ENCODE measurements at places on chromosomes 2 and 18.

GRCh38 chr2:86301009-86301408 is 36.4 kb downstream of the REEP1 start:
- DNase-seq, result no peak

- DNase-seq, result no peak
Measured at GRCh38 chr2:226983895-226984749, 148.3 kb downstream of the RHBDD1 start.

DNA sequence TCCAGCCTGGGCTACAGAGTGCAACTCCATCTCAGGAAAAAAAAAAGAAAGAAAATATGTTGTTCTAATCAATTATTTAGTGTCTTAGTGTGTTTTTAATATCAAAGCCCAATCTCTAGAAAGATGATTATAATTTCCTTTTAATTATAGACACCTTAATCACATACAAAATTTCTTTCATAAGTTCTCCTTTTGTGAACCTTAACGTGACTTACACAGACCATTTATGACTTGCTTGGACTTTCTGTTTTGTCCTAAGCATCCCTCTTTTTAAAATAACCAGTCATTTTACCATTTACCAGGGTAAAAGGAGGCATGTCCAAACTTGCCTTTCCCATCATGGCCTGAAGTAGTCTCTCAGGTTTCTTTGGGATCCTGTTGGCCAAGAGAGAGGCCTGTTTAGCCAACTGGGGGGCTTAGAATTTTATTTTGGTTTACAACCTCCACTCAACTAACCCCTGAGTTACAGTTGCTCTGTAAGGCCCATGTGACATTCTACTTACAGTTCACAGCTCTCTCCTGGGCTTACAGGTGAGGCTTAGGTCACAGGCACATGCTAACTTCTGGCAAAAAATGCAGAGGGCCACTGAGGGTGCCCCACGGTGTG is 23.9 kb upstream of the GPR155 start:
- no peak for DNase-seq

GRCh38 chr18:58674863-58675472 is 3.7 kb downstream of the MALT1 start:
- no peak for DNase-seq

DNA sequence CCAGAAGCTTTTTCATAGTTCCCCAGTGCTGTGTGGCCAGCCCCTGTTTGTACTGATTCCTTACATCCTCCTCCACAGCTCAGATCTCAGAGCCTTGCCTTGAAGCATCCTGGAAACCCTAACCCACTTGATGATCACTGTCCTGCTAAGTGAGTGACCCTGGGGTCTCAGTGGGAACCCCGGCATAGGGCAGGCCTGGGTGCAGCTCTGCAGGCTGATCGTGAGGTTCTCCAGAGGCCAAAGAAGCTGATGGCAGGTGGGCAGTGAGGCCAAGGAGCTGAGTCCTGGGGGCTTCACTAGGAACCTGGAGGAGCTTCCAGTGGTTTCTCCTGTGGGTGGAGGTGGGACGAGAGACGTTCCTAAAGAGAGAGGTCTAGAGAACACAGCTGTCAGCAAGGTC is 47.4 kb upstream of the BIN1 start:
- DNase-seq, result no peak

DNA sequence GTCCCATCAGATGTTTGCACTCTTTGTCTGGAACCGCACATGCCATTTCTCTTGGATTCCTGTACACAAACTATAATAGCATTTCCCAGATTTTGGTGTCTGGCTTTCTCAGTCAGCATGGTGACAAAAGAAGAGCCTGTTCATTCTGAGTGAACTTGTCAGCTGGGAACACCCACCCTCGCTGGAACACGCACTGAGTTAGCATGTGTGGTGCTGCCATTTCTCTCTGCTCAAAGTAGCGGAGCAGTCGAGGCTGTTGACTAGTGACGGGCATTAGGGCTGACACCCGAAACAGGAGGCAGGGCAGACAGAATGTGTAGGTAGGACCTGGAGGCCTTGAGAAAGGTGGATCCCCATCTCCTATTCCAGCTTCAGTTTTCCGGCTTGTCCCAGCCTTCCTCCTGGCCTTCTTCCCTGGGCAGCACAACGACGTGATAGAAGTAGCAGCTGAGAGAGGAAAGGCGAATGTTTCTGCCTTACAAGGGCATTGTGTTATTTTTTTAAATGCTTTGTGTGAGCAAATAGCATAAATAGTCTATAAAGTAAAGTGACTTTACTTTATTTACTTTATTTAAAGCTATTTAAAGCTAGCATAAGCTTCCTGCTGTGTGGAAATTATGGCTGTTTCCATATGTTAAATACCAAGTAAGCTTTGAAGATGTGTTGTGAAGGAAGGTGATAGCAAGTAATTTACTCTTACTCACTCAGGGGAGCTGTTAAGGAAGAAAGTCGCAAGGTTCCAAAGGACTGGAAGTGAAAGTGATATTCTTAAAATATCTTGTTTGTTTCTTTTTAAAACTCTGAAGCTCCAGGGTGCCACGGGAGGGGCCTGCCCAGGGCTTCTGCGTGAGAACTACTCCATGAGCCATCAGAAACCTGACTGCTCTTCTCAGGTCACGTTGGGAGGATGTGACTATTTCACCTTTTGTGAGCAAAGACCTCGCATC is 272.6 kb downstream of the NEDD4L start:
- no peak for DNase-seq

- DNase-seq, result no peak
Measured at GRCh38 chr2:137893145-137893544, 71.1 kb upstream of the HNMT start.

All from Right ventricle myocardium inferior (tissue), 1 donor.